Common myeloid progenitor, CD34-positive (primary cell): ENCODE measurements at places on chromosomes 3 and 15.

DNA sequence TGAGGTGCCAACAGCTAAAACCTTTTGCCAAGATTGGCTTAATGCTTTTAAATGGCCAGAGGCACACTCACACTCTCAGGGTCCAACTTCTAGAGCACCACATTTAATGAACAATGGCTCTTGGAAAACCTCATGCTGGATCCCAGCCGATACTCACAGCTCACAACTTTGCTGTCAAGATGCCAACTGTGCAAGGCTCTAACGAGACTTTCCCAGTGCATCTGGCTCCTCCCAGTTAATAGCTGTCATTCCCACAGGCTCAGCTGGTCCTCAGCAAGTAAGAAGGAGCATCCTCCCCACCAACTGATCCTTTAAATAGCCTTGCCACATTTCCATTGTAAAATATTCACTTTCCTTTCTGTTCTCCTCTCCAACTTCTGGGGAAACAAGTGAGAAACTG, 20.3 kb upstream of the FRMD4B start:
- H3K27ac ChIP-seq = no peak overlapping the region
- H3K36me3 ChIP-seq = no peaks in the 10 kb centered on the region
- DNase-seq = no peak
- H3K4me3 ChIP-seq = no peak overlapping the region
- peaks cover 8% of the 10 kb centered on the region for H3K4me1 ChIP-seq
- no peaks in the 10 kb centered on the region for H3K27me3 ChIP-seq

DNA sequence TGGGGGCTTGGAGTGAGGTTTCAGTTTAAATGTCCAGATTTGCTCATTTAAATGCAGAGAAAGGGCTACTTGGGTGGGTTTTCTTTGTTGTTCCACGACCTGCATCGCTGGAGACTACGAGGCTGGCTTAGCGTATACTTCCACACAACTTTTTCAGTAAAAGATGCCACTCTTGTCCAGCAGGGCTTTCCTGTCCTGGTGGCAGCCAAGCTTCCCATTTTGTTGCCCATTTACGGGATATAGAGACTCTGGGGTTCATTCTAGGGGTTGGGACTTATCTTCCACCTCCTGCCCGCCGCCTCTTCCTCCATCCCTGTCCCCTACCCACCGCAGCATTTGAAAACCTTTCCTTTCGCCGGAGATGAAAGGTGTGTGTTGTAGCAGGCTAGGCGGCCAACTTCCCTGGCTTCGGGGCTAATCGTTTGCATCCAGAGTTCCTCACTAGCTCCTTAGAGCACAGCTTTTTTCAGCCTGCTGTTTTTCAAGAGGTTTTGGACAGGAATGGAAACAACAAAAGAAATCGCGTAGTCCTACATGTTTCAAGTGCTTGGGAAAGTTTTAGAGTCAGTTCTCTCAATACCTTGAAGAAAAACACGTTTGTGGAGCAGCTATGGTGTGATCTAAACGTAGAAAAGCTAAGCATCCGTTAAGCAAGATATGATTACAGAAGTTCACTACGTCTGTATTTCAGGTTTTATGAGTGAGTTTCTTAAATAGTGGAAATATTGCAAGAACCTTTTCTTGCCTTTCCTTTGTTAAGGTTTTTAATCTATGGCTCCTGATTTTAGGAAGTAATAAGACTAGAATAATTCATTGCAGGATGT, 843 bp downstream of the CHRNA5 start:
- DNase-seq = peak; percentile 46
- H3K4me3 ChIP-seq = peak overlapping the region; percentile 96
- H3K4me1 ChIP-seq = peaks cover 29% of the 10 kb centered on the region
- no peak overlapping the region for H3K27ac ChIP-seq
- H3K36me3 ChIP-seq = no peaks in the 10 kb centered on the region

GRCh38 chr3:190862209-190863118, at the start of gene GMNC:
GMNC (minus strand) TSS chr3:190862694; CDS start chr3:190862615, 79 bp downstream.
- H3K27ac ChIP-seq = no peak within 1 kb of the TSS
- no peaks in the 10 kb centered on the region for H3K36me3 ChIP-seq
- peaks cover 10% of the 10 kb centered on the region for H3K4me1 ChIP-seq
- peak; percentile 66 for DNase-seq

DNA sequence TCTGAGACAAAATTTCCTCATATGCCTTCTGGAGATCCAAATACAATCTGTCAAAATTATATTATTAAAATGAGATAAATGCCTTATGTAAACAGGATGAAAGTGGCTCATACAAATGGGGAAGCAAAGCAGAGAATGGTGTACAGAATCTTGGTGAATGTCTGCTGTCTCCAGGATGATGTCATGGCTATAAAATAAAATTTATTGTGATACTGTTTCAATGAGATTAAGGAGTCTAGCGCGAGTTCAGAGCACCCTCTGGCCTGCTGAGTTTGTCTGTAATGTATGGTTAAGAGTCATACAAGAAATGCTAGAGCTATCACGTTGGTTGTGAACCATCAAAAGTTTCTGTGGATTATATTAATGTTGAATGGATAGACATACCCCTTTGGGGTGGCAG, 359.7 kb downstream of the EFHB start:
- no peak overlapping the region for H3K4me3 ChIP-seq
- no peak overlapping the region for H3K27ac ChIP-seq
- no peak for DNase-seq
- H3K27me3 ChIP-seq = no peaks in the 10 kb centered on the region
- no peaks in the 10 kb centered on the region for H3K4me1 ChIP-seq
- H3K36me3 ChIP-seq = no peaks in the 10 kb centered on the region

DNA sequence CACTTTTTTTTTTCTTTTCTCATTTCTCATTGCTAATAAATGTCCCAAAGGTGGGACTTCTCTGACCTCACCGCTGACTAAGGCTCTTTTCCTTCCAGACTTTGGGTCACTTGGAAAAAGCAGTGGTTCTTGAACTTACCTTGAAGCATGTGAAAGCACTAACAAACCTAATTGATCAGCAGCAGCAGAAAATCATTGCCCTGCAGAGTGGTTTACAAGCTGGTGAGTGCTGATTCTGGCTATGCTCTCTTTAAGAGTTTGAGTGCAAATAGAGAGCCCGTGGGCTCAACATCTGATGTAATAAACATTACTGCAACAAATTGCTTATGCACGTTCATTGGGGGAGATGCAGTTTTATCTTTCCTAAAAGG, 2.0 kb downstream of the BHLHE40 start:
- H3K27me3 ChIP-seq = no peaks in the 10 kb centered on the region
- peaks cover 15% of the 10 kb centered on the region for H3K4me1 ChIP-seq
- no peak for DNase-seq
- peaks cover 53% of the 10 kb centered on the region for H3K36me3 ChIP-seq
- H3K27ac ChIP-seq = peak overlapping the region; percentile 88

DNA sequence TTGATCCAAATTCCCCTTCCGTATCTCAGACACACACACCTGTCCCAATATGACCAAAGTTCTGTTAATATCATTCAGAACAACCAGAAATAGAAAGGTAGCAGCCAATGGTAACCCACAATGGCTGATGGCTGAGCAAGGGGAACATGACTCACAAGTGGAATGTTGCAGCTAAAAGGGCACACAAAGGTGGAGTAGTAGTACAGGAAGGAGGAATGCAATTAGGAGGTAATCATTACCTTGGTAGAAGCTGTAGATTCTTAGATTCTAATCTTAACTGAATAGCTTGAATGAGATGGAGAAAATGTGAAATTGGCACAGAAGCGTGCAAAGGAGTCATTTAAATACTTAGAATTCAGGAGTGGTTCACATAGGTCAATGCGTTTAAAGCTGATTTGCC, 347.9 kb downstream of the NR2F2 start:
- DNase-seq = no peak
- H3K27me3 ChIP-seq = no peaks in the 10 kb centered on the region
- H3K4me3 ChIP-seq = no peak overlapping the region
- no peaks in the 10 kb centered on the region for H3K4me1 ChIP-seq
- H3K27ac ChIP-seq = no peak overlapping the region
- H3K36me3 ChIP-seq = no peaks in the 10 kb centered on the region

GRCh38 chr15:25408428-25408827, 30.4 kb downstream of the UBE3A start:
- no peaks in the 10 kb centered on the region for H3K4me1 ChIP-seq
- DNase-seq = no peak
- H3K4me3 ChIP-seq = no peak overlapping the region
- no peaks in the 10 kb centered on the region for H3K27me3 ChIP-seq

DNA sequence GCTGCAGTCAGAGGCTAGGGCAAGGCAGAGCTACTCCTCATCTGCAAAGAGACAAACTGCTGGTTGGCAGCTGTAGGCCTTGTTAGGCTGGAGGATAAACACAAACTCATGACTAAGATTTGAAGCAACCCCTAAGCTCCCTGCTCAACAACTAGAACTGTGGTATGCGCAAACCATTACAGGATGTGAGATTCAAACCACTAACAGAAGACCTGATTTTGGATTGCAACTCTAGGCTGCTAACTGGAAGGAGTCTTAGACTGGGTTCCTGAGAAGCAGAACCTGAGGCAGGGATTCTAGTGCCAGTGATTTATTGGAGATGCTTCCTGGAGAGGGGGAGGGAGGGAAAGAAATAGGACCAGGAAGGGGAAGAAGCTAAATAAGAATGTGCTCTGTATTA, 22.5 kb downstream of the CCR4 start:
- H3K4me1 ChIP-seq = no peaks in the 10 kb centered on the region
- H3K27me3 ChIP-seq = no peaks in the 10 kb centered on the region
- H3K36me3 ChIP-seq = no peaks in the 10 kb centered on the region
- DNase-seq = peak; percentile 20
- no peak overlapping the region for H3K27ac ChIP-seq

DNA sequence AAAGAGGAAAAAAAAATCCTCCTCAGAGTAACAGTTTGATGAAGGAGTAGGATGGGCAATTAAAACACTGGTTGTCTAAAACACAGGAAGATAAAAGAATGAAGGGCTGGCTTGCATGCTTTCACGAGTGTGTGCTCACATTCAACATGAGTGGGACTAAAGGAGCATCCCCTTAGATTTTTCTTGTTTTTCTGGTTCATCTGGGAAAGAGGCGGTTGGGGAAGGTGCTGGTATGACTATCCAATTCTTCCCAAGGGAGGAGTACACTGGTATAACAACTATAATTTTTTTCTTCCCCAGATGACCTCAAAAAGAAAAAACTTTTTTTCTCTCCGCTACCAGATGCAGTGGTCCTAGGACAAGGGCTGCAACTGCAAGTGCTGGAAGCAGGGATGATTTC, 143.7 kb downstream of the MYO9A start:
- H3K27me3 ChIP-seq = no peaks in the 10 kb centered on the region
- peaks cover 2% of the 10 kb centered on the region for H3K36me3 ChIP-seq
- H3K4me1 ChIP-seq = no peaks in the 10 kb centered on the region
